ENCODE measurements at places on chromosomes 16 and 17.

GRCh38 chr16:9900576-9900975, 281.7 kb downstream of the GRIN2A start:
- no peak for DNase-seq

DNA sequence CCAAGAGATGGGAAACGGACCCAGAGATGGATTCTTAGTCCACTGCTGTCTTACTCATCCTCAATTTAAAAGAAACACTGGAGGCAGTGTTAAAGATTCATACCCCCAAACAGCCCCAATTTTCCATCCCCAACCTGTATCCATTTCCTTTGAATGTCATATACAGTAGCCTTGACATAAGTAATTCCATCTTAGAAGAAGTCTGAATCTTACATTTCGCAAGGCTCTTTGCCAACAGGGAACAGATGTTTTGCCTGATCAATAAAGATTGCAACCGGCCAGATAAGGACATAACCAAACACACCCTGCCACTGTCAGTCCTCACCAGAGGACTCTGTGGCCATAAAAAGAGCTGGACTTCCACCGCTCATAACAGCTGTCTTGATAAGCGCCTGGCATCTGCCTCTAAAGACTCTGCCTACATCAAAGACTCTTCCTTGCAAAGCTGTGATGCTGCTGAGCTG, 59.0 kb upstream of the MED9 start:
- no peak for DNase-seq

GRCh38 chr16:14420721-14421488, 209.2 kb downstream of the PARN start:
- DNase-seq = no peak

- no peak for DNase-seq
These were observed 20.0 kb downstream of the MTHFSD start for GRCh38 chr16:86534779-86535615.

GRCh38 chr17:19770985-19771735, 23.1 kb upstream of the ALDH3A1 start:
- DNase-seq = no peak

- DNase-seq = no peak
These were observed 36.2 kb upstream of the DNAH17 start for GRCh38 chr17:78613416-78613815.

GRCh38 chr17:79833744-79834564, 5.3 kb downstream of the CBX4 start:
- no peak for DNase-seq
